Renal cortical epithelial cell (primary cell): ENCODE measurements at places on chromosomes 6 and 20.

GRCh38 chr6:90151576-90152422, 144.8 kb downstream of the BACH2 start:
- no peak for DNase-seq

DNA sequence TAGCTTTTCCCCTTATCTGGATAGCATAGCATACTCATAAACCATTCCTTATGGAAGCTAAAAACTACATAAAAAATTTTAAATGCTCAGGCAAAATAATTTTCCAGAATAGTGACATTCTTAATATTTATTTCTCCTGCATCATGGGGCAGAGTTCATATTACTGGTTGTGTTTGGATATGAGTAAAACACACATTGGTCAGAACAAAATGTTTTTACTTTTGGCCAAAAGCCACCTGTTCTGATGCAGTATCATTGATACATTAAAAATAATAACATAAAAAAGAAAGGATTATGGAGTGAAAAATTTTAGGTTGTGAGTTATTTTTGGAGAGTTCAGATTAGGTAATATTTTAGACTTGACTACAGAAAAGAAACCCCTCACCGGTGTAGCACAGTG, 33.6 kb downstream of the TRAM2 start:
- DNase-seq, result no peak

DNA sequence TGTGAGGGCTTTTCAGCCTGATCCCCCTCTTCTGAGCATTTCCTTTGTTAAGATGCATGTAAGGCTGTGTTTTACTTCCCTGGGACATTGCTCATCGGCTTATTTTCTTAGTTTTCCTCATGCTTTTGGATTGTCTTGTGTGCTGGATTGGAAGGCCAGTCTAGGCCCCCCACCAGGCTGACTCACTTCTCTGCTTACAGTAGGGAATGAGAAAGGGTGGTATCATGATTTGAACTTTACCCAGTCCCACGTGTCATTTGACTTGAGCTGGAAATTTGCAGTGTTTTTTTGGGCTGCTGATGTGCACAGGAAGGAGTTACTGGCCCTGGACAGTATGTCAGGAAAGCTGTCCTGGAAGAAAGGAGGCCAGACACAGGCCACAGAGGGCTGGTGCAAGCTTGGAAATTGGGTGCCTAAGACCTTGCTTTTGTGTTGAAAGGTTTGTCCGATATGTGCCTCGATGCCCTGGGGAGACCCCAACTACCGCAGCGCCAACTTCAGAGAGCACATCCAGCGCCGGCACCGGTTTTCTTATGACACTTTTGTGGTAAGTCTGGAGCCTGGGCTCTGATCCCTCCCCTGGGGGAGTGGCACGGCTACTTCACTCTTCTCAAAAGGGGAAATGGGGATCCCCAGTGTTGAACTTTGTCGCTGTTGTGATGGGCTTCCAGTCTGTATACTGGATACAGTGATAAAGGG, 12.8 kb downstream of the RNF114 start:
- DNase-seq, result peak; percentile 73

DNA sequence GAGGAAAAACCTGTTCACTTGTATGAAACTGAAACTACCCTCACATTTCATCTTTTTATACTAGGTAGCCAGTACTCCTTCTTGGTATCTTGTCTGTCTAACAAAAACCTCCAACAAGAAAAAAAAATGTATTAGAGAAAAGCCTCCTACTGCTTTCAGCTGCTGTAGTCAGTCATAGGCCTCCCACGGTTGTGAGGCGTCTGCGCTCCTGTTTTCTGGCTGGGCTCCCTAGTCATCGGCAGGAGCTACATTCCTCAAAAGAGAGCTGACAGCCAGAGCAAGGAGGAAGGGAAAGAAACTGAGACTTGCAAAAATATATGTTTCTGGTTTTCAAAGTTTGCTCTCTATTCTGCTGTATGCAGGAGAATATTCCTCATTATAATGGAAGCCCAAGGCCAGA, 517.0 kb downstream of the LMBRD1 start:
- no peak for DNase-seq

DNA sequence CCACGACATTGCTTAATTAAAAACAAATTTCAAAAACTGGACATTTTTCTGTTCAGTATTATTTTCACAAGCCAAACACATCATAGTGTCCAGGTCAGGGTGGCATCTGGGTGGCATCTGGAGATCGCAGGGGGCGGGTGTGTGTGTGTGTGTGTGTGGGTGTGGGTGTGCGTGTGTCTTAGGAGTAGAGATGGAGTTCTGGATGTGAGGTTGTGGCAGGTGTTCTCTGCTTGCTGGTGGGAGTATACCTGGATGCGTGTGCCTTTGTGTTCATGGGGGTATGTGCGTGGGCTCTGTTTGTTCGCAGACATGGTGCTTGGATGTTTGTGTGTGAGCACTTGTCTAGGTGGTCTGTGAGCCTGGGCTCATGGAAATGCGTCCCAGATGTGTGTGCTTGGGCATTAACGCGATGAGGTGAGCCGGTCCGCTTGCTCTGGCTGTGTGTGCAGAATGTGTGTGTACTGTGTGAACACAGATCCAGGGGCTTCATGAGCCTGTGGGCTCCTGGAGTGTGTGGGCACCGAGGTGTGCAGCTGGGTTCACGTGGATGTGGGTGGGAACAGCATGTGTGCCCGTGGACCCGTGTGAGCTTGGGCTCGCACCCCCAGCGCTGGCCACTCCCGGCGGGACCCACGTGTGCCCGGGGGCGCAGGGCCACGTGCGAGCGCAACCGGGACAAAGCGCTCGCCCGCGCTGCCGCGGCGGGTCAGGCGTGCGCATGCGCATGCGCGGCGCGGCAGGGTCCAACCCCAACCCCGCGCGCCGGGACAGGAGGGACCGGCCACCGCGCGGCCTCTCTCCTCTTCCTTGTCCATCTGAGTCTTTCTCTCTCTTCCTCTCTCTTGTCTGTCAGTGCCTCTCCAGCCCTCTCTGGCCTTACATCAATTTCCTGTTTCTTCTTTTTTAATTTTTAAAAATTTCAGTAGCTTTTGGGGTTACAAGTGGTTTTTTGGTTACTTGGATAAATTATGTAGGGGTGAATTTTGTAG, 60.4 kb downstream of the SRC start:
- DNase-seq, result no peak

- no peak for DNase-seq
These were observed 2.3 kb downstream of the LINC00237 start for GRCh38 chr20:21103582-21104465.

DNA sequence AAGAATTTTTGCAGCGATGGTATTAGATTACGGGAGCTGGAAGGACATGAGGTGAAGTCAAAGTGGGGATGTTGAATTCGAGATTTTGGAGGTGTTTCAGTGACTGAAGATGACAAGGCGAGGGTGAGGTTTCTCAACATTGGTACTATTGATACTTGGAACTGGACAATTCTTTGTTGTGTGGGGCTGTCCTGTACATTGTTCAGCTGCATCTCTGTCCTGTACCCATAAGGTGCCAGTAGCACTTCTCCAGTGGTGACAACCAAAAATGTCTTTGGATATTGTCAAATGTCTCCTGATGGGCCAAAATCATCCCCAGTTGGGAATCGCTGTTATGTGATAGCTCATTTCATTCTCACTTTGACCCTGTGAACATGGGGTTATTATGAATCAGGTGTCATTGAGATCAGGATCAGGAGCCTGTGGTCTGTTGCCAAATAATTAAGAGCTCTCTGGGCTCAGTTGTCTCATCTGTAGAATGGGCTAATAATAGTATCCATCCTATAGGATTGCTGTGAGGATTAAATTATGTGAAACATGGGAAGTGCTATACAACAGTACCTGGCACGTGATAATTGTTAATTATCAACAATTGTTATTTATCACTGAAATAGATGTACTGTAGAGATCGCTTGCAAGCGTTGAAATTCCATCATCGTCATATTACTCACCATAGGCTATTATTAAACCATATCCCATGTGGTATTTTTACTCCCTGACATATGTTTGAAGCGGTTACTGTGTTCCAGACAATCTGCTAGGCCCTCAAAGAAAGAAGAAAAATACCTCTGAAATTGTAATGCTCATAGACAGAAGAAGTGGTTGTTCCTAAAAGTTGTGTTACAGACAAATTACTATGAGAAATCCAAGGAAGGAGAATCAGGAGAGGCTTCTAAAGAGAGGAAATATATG, 48.5 kb upstream of the TTPAL start:
- no peak for DNase-seq
